Psoas muscle (tissue), 8 donors: ENCODE measurements at places on chromosomes 11 and 22. TPM values are rescaled to one million over a fixed set of nuclear protein-coding genes. Genes with fewer than 3 reads are reported as not detected.

RHOD gene
- total RNA-seq, result 20.8 TPM

MMP11 gene
- 1.3 TPM for total RNA-seq

JAML gene
- total RNA-seq, result 0.48 TPM

DNA sequence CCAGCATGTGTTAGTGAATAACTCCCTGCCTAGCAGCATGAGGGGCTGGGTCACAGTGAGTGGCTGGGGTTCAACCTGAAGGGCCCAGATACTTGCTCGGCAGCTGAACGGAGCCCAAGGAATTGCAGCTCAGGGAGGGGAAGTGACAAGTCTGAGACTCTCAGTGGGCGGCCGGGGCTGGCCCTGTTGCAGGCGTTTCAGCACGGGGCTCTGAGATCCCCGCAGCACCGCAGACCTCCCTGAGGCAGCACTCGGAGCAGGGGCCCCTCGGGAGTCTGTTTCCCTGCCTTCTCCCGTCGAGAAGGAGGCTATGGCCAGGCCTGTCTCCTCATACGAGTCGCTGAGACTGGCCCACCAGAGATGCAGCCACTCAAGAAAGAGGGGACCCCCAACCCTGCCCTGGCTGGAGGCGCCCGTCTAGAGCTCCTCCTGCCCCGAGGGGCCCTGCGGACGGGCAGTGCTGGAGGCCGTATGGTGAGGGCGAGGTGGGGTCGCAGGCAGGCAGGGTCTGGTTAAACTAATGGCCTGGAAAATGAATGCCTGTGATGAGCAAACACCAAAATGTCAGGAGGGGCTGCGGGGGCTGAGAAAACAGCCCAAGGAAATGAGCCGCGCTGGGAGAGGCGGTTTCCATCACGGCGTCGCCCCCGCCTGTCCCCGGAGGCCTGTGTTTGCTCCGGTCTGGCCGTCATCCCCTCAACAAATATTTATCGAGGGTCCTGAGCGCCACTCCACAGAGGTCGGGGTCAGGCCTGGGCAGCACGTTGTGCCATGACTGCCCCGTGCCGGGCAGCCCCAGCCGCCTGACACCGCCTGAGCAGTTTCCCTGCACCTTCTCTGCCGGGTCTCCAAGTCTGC is 9.3 kb downstream of the TSSC4 start:
- DNase-seq, result no peak

GRCh38 chr11:117087446-117087845 is 10.8 kb downstream of the SIK3 start:
- DNase-seq, result no peak

- no peak for DNase-seq
These were observed 32.7 kb upstream of the CCDC34 start for GRCh38 chr11:27395556-27396258.

DNA sequence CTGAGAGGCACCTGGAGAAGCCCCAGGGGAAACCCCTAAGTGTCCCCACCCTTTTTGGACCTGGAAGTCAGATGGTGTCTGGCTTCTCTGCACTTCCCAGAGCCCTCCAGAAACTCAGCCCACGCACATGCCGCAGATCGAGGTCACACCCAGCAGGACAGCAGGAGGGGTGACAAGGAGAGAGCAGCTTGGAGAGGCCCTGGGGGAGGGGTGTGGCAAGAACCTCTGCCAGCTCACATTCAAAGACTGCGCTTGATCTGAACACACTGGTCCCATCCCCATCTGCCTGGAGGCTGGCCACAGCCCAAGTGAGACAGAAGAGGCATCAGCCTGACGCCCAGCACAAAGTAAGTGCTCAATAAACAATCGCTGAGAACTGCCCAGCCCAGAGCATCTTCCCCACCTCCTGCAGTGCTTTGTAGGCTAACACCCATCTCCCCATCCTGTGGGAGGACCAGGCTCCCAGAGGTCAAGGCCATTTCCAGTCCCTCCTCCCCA is 21.4 kb downstream of the TMPRSS6 start:
- no peak for DNase-seq
